ENCODE measurements at places on chromosomes 16 and 17.

DNA sequence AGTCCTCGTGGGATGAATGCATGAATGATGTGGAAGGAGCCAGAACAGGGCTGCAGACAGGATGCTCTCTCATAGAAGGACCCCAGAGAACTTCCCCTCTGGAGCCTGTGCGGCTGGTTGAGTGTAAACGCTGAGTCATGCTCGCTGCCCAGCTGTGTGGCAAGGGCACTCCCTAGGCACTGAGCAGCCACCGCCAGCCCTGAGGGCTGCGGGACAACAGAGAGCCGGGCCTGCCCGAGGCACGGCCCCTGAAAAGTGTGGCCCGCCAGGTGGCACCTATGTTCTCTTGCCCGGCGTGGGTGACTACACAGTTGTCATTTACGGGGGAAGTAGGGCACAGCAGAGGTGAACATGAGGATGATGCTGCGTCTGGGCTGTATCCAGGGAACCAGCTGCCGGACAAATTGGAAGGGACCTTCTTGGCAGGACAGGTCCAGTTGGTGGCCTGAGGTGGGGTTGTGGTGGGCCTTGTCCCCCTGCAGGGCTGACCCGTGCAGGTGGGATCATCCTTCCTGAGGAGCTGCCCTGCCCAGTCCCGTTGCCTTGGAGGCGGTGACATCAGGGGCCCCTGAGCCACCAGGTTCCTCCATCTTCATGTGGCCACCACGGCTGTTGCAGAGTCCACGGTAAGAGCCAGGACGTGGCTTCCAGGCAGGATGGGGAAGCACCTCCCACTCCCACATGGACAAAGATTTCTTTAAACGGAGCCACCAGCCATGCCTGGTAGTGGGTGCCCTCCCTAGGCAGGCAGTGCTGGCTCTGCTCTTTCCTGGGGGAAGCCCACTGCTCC lies 94.8 kb upstream of the CBX4 start:
- H3K27ac ChIP-seq, result no peak overlapping the region
- H3K27me3 ChIP-seq, result no peaks in the 10 kb centered on the region
- H3K4me1 ChIP-seq, result peaks cover 5% of the 10 kb centered on the region
- H3K4me3 ChIP-seq, result no peak overlapping the region

DNA sequence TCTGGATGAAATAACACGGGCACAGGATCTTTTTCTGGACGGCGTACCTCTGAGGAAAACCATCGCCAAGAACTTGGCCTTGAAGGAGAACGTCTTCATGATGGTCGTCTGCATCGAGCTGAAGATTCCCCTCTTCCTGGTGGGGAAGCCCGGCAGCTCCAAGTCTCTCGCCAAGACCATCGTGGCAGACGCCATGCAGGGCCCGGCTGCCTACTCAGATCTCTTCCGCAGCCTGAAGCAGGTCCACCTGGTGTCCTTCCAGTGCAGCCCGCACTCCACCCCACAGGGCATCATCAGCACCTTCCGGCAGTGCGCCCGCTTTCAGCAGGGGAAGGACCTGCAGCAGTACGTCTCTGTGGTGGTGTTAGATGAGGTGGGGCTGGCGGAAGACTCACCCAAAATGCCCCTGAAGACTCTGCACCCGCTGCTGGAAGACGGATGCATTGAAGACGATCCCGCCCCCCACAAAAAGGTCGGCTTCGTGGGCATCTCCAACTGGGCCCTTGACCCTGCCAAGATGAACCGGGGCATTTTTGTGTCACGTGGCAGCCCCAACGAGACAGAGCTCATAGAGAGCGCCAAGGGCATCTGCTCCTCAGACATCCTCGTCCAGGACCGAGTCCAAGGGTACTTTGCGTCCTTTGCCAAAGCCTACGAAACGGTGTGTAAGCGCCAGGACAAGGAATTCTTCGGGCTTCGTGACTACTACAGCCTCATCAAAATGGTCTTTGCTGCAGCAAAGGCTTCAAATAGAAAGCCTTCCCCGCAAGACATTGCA lies 68.3 kb upstream of the ENDOV start:
- no peak overlapping the region for H3K27ac ChIP-seq
- H3K4me1 ChIP-seq, result no peaks in the 10 kb centered on the region
- no peak for DNase-seq
- H3K27me3 ChIP-seq, result no peaks in the 10 kb centered on the region
- no peak overlapping the region for H3K4me3 ChIP-seq

DNA sequence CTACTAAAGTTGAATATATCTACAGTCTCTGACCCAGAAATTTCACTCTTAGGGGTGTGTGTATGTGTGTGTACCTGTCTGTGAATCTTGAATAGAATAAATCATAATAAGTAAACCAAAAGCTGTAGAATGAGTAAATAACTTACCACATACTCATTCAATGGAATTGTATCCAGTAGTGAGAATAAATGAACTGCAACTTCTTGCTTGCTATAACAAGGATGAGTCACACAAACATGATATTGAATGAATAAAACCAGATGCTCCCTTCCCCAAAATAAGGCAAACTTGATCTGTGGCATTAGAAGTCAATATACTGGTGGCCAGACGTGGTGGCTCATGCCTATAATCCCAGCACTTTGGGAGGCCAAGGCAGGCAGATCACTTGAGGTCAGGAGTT lies 259.8 kb upstream of the MON1B start:
- H3K36me3 ChIP-seq, result no peaks in the 10 kb centered on the region
- no peak overlapping the region for H3K27ac ChIP-seq
- no peaks in the 10 kb centered on the region for H3K4me1 ChIP-seq
- no peaks in the 10 kb centered on the region for H3K27me3 ChIP-seq
- no peak for DNase-seq
- H3K4me3 ChIP-seq, result no peak overlapping the region

DNA sequence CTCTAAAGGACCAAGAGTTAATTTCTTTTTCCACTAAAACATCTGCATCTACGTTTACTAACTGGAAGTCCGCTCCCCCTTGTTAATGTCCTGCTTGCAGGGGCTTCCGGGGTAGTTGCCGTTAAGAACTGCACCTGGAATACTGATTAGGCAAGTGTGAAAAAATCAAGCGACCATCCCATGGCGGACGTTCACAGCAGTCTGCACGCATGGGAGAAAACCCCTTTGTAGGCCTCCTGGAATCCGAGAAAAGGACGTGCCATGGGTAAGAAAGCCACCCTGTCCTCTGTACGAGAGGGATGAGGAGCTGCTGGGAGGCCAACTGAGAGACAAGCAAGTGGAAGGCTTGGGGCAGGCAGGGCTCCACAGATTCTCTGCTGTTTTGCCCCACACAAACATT lies 14.9 kb downstream of the SNN start:
- no peak overlapping the region for H3K4me3 ChIP-seq
- peaks cover 26% of the 10 kb centered on the region for H3K4me1 ChIP-seq
- peaks cover 80% of the 10 kb centered on the region for H3K36me3 ChIP-seq
- no peak overlapping the region for H3K27ac ChIP-seq

DNA sequence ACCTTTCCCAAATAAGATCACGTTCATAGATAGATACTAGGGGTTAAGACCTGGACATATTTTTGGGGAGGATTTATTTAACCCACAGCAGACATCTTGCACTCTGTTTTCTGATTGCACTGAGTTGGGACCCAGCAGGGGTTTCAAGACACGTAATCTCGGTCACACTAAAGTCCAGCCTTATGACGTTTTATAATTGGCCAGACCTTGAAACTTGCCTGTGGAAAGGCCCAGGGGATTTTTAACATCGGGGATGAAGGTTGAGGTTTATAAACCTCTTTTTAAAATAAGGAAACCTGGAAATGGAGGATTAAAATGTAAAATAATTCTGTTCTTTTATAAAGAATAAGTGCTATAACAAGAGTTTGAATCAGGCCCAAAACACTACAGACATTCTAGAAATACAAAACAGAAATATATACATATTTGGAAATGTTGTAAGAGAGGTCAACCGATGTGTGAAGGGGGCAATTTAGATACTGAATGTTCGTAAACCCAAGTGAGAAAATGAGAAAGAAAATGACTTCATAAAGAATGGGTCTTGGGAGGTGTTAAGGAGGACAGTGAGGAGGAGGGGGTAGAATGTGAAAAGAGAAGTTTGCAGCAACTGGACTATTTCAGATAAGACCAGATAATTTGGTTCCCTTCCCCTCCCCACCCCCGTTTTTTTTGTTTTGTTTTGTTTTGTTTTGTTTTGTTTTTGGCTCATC lies 61.1 kb upstream of the NOL11 start:
- H3K27me3 ChIP-seq, result no peaks in the 10 kb centered on the region
- no peak for DNase-seq
- H3K4me3 ChIP-seq, result no peak overlapping the region
- no peak overlapping the region for H3K27ac ChIP-seq

DNA sequence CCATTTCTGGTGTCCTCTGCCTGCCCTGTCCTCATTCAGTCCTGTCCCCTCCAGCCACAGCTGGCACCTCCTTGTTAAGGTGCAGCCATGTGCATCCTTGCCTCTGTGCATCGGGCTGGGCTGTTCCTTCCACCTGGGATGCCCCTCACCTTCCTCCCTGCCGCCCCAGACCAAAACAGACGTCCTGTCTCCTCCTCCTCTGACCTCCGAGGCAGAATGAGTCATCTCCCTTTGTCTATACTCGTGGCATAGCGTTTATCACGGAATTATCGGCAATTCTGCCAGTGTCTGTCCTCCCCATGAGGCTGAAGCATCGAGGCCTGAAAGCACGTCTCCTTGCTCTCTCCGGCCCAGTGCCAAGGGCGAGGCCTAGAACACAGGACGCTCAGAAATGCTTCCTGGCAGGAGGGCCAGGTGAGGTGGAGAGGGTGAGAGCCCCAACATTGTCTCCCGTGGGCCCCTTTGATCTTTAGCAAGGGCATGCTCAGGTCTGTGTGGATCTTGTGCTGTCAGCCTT lies 4.6 kb downstream of the RAI1 start:
- H3K36me3 ChIP-seq, result no peaks in the 10 kb centered on the region
- no peaks in the 10 kb centered on the region for H3K27me3 ChIP-seq
- DNase-seq, result no peak
- no peak overlapping the region for H3K27ac ChIP-seq
- H3K4me1 ChIP-seq, result peaks cover 12% of the 10 kb centered on the region

DNA sequence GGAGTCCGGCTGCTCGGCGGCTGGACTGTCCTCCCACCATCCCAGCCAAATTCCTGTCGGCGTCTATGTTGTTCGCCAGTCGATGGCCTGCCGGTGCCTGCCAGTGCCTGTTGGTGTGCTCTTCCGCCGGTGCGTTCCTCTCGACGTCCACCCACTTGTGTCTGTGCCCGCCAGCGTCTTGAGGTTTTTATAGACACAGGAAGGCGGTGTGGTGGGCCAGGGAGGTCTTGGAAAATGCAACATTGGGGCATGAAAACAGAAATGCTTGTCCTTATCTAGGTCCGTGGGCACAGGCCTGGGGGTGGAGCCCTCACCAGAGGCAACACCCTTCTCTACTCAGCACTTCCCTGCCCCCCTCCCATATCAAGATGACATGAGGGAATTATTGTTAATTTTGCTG lies 167.8 kb downstream of the IRF8 start:
- no peaks in the 10 kb centered on the region for H3K27me3 ChIP-seq
- H3K27ac ChIP-seq, result no peak overlapping the region
- DNase-seq, result no peak

- no peaks in the 10 kb centered on the region for H3K27me3 ChIP-seq
- DNase-seq, result no peak
- H3K27ac ChIP-seq, result no peak overlapping the region
- H3K36me3 ChIP-seq, result peaks cover 22% of the 10 kb centered on the region
Observed at GRCh38 chr17:8910969-8911604, 43.6 kb upstream of the PIK3R6 start.

DNA sequence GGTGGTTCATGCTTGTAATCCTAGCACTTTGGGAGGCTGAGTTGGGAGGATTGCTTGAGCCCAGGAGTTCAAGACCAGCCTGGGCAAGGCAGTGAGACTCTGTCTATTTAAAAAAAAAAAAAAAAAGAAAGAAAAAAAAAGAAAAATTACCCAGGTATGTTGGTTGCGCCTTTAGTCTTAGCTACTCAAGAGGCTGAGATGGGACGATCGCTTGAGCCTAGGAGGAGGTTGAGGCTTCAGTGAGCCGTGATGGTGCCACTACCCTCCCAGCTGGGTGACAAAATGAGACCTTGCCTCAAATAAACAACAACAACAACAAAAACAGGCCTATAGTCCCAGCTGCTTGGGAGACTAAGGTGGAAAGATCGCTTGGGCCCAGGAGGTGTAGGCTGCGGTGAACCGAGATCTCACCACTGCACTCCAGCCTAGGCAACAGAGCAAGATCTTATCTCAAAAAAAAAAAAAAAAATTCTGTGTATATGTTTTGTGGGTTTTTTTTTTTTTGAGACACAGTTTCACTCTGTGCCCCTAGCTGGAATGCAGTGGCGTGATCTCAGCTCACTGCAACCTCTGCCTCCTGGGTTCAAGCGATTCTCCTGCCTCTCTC lies 12.5 kb upstream of the ANKRD40CL start:
- H3K36me3 ChIP-seq, result no peaks in the 10 kb centered on the region
- H3K27me3 ChIP-seq, result no peaks in the 10 kb centered on the region

DNA sequence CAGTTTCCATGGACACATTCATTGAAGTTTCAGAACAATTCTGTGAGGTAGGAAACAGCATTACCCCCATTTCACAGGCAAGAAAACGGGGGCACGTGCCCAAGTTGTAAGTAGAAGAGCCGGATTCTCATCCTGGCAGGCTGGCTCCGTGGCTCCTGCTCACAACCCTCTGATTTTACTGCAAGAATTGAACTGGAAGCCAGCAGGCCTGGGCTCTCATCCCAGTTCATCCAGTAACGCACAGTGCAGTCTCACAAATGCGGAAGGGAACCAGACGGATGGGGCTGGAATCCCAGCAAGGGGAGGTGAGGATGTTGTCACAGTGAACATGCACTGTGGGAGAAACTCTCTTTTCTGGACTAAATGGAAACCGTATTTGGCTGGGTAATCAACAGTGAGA lies 40.7 kb upstream of the DOC2B start:
- no peak overlapping the region for H3K4me3 ChIP-seq
- DNase-seq, result no peak
- no peaks in the 10 kb centered on the region for H3K27me3 ChIP-seq
- no peak overlapping the region for H3K27ac ChIP-seq
- no peaks in the 10 kb centered on the region for H3K4me1 ChIP-seq

DNA sequence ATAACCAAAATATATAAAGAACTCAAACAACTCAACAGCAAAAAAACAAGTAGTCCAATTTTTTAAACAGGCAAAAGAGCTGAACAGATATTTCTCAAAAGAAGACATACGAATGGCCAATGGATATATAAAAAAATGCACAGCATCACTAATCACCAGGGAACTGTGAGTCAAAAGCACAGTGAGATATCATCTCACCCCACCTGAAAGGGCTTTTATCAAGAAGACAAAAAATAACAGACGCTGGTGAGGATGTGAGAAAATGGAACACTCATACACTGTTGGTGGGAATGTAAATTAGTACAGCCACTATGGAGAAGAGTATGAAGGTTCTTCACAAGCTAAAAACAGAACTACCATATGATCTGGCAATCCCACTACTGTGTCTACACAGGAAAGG lies 7.4 kb downstream of the XYLT1 start:
- no peak for DNase-seq
- H3K4me3 ChIP-seq, result no peak overlapping the region
- no peaks in the 10 kb centered on the region for H3K27me3 ChIP-seq
- no peaks in the 10 kb centered on the region for H3K36me3 ChIP-seq
- no peak overlapping the region for H3K27ac ChIP-seq

GRCh38 chr16:28544998-28545397 lies 6.2 kb upstream of the NUPR1 start:
- H3K4me1 ChIP-seq, result no peaks in the 10 kb centered on the region
- DNase-seq, result no peak
- H3K27me3 ChIP-seq, result no peaks in the 10 kb centered on the region

- H3K4me1 ChIP-seq, result no peaks in the 10 kb centered on the region
- no peak overlapping the region for H3K4me3 ChIP-seq
- no peak overlapping the region for H3K27ac ChIP-seq
- H3K36me3 ChIP-seq, result no peaks in the 10 kb centered on the region
Observed at GRCh38 chr16:85245307-85246172, 133.3 kb upstream of the CIBAR2 start.

Data from naive thymus-derived CD4-positive, alpha-beta T cell (primary cell).